ENCODE measurements at places on chromosomes 6 and 20.

- no peak for DNase-seq
Observed at GRCh38 chr20:47438464-47439381, 63.0 kb upstream of the NCOA3 start.

GRCh38 chr6:134840086-134840867 is 109.6 kb downstream of the ALDH8A1 start:
- DNase-seq, result no peak

GRCh38 chr6:89553431-89553830 is 85.1 kb downstream of the LYRM2 start:
- DNase-seq, result no peak

DNA sequence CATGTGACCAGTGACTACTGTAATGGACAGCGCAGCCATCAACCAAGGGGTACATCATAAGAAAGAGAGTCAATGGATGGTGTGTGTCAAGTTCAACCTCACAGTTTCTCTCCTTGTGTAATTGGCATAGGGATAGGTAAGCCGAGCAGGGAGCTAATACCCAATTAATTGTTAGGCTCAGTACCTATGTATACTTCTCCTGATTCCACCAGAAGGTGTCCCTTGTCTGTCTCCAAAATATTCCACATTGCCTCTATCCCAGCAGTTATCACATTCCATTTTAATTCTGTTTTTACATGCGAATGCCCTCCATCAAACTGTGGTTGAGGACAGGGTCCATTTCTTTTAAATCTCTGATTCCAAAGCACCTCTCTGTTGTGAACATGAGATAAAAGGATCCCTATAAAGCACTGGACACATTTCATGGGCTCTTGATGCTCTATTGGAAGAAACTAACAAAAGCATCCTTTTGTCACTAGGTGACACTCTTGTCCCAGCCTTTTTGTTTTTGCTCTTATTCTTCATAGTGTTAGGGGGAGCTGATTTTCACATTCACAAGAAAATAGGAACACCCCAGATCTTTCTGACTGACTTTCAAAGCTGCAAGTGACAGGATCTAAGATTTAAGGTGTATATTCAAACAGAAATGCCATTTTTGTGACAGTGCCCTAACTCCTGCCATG is 38.9 kb downstream of the FBXO9 start:
- no peak for DNase-seq

GRCh38 chr6:55794136-55794812 is 81.1 kb downstream of the BMP5 start:
- DNase-seq, result no peak

Measured in NCI-H1092 (cell line).